Stomach (tissue), 19 donors: ENCODE measurements at places on chromosomes 5 and 9. TPM values are rescaled to one million over a fixed set of nuclear protein-coding genes. Genes with fewer than 3 reads are reported as not detected.

- DNase-seq: no peak
- no peaks in the 10 kb centered on the region for H3K36me3 ChIP-seq
- peaks cover 12% of the 10 kb centered on the region for H3K4me1 ChIP-seq
- no peak overlapping the region for H3K27ac ChIP-seq
Observed at GRCh38 chr9:995192-995591, 18.7 kb downstream of the DMRT3 start.

GRCh38 chr5:2715856-2716255 is 35.6 kb downstream of the IRX2 start:
- peaks cover 13% of the 10 kb centered on the region for H3K27me3 ChIP-seq
- H3K36me3 ChIP-seq: no peaks in the 10 kb centered on the region
- H3K27ac ChIP-seq: no peak overlapping the region
- no peaks in the 10 kb centered on the region for H3K4me1 ChIP-seq
- DNase-seq: no peak
- H3K4me3 ChIP-seq: no peak overlapping the region

DNA sequence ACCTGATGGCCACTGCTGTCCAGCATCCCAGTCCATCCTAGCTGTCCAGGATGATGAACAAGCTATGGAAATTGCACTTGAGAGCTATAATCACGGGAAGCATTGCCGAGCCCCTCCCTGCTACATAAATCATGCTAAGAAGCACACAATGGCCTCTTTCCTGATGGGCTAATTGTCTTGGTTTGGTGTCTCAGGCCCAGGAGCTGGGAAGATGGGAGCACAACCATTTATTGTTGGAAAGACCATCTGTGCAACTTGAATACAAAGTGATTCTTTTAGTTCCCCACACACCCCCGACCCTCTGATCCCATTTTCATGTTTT is 80.4 kb downstream of the RGS3 start:
- H3K27ac ChIP-seq: no peak overlapping the region
- H3K4me3 ChIP-seq: no peak overlapping the region
- peaks cover 11% of the 10 kb centered on the region for H3K36me3 ChIP-seq
- peaks cover 51% of the 10 kb centered on the region for H3K4me1 ChIP-seq
- no peak for DNase-seq
- no peaks in the 10 kb centered on the region for H3K27me3 ChIP-seq

DNA sequence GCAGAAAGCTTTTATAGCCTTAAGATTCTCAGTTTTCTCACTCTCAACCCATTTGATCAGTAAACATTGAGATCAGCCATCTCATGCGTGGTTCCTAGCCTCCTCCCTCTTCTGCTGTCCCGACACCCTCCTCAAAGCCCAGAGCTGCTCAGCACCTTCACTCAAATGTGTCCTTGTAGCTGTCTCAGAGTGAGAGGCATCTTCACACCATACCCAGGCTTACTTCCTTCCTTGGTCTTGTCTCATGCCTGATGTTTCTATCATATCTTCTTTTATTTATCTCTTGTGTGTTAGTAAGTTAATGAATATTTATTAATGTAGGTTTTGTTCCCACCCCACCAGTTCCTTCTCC is 72.4 kb upstream of the SNX2 start:
- H3K4me3 ChIP-seq: no peak overlapping the region
- no peak overlapping the region for H3K27ac ChIP-seq
- no peaks in the 10 kb centered on the region for H3K27me3 ChIP-seq
- no peaks in the 10 kb centered on the region for H3K4me1 ChIP-seq

GRCh38 chr9:33146298-33146697 is 20.8 kb downstream of the B4GALT1 start:
- H3K36me3 ChIP-seq: no peaks in the 10 kb centered on the region
- H3K4me1 ChIP-seq: peaks cover 96% of the 10 kb centered on the region
- DNase-seq: no peak
- no peaks in the 10 kb centered on the region for H3K27me3 ChIP-seq
- H3K4me3 ChIP-seq: no peak overlapping the region
- no peak overlapping the region for H3K27ac ChIP-seq

GRCh38 chr5:62698756-62699155 is 120.1 kb downstream of the LRRC70 start:
- H3K4me1 ChIP-seq: no peaks in the 10 kb centered on the region
- DNase-seq: no peak
- H3K27me3 ChIP-seq: no peaks in the 10 kb centered on the region
- no peak overlapping the region for H3K4me3 ChIP-seq

- no peak overlapping the region for H3K27ac ChIP-seq
- peaks cover 6% of the 10 kb centered on the region for H3K4me1 ChIP-seq
- no peaks in the 10 kb centered on the region for H3K36me3 ChIP-seq
- H3K4me3 ChIP-seq: no peak overlapping the region
- no peak for DNase-seq
Observed at GRCh38 chr5:107501965-107502675, 168.6 kb downstream of the EFNA5 start.

GRCh38 chr9:121328476-121328875 is 41.6 kb downstream of the STOM start:
- no peaks in the 10 kb centered on the region for H3K27me3 ChIP-seq
- no peak for DNase-seq
- H3K36me3 ChIP-seq: peaks cover 100% of the 10 kb centered on the region
- peak overlapping the region; percentile 86 for H3K27ac ChIP-seq
- peaks cover 38% of the 10 kb centered on the region for H3K4me1 ChIP-seq

GRCh38 chr5:111236995-111237394 is 12.8 kb downstream of the CAMK4 start:
- H3K4me3 ChIP-seq: no peak overlapping the region
- H3K27me3 ChIP-seq: no peaks in the 10 kb centered on the region
- H3K36me3 ChIP-seq: no peaks in the 10 kb centered on the region
- H3K27ac ChIP-seq: no peak overlapping the region
- no peaks in the 10 kb centered on the region for H3K4me1 ChIP-seq

DNA sequence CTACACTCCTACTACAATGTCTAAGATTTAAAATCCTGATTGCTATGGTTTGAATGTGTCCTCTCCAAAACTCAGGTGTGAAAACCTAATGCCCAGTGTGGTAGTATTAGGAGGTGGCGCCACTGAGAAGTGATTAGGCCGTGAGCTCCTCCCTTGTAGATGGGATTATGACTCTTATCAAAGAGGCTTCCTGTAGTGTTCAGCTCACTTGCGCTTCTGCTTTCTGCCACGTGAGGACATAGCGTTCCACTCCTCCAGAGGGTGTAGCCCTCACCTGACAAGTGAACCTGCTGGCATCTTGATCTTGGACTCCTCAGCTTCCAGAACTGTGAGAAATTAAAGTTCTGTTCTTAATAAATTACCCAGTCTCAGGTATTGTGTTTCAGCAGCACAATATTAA is 33.0 kb upstream of the WHRN start:
- no peaks in the 10 kb centered on the region for H3K27me3 ChIP-seq
- H3K4me3 ChIP-seq: no peak overlapping the region
- no peak overlapping the region for H3K27ac ChIP-seq

- no peaks in the 10 kb centered on the region for H3K27me3 ChIP-seq
- H3K27ac ChIP-seq: no peak overlapping the region
- no peaks in the 10 kb centered on the region for H3K36me3 ChIP-seq
- H3K4me1 ChIP-seq: no peaks in the 10 kb centered on the region
- no peak overlapping the region for H3K4me3 ChIP-seq
Observed at GRCh38 chr9:13860946-13861640, 452.8 kb downstream of the NFIB start.

DNA sequence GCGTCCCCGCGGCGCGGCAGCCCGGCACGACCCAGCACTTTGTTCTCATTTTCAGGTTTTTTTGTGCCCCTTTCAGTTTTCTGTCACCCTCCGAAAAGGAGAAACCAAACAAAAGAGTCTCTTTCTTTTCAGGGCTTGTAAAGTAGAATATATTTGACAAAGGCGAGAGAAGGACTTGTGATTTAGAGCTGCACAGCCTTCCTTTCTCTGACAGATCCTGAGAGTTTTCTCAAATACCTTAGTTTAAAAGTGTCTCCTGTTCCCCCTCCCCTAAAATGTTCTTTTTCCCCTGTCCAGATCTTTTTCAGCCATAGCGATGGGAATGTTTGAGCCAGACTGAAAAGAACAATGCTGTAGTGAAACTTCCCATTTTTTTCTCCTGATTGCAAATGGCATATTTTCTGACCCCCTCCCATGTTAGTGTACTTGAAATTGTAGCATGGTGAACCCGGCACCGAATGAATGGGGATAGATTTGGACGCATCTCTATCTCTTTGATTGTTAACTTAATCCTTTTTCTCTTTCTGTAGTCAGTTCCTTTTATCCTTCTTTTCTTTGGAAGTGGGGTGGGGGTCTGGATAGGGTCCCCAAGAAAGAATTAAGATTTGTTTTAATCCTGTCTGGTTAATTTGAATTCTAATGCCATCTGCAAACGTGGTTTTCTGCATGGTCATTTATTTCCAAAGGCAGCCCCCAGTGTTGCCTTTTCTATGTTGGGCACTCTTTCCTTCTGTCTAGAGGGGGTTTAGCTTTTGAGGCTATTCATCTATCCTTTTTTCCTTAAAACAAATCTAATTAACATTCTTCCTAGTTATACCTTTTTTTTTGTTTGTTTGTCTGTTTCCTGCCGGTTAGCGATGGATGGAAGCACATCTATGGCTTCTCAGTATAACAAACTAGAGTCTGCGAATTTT is 2.2 kb downstream of the ZSWIM6 start:
- no peaks in the 10 kb centered on the region for H3K36me3 ChIP-seq
- peaks cover 47% of the 10 kb centered on the region for H3K4me1 ChIP-seq
- H3K27ac ChIP-seq: peak overlapping the region; percentile 91
- no peaks in the 10 kb centered on the region for H3K27me3 ChIP-seq

- H3K27ac ChIP-seq: no peak overlapping the region
- H3K36me3 ChIP-seq: peaks cover 57% of the 10 kb centered on the region
- H3K4me3 ChIP-seq: no peak overlapping the region
Observed at GRCh38 chr5:141641634-141642267, 5.0 kb downstream of the RELL2 start.

GRCh38 chr9:13429301-13430190 is 150.1 kb upstream of the MPDZ start:
- H3K4me3 ChIP-seq: no peak overlapping the region
- peaks cover 3% of the 10 kb centered on the region for H3K4me1 ChIP-seq

- H3K36me3 ChIP-seq: no peaks in the 10 kb centered on the region
- no peak overlapping the region for H3K4me3 ChIP-seq
- H3K4me1 ChIP-seq: no peaks in the 10 kb centered on the region
- H3K27ac ChIP-seq: no peak overlapping the region
Observed at GRCh38 chr5:97009212-97009898, 73.5 kb downstream of the LNPEP start.

- no peak for DNase-seq
- H3K27ac ChIP-seq: no peak overlapping the region
- H3K4me1 ChIP-seq: no peaks in the 10 kb centered on the region
- peaks cover 10% of the 10 kb centered on the region for H3K27me3 ChIP-seq
- no peaks in the 10 kb centered on the region for H3K36me3 ChIP-seq
Observed at GRCh38 chr5:157197086-157197485, 16.4 kb downstream of the ITK start.

- no peaks in the 10 kb centered on the region for H3K4me1 ChIP-seq
- H3K27ac ChIP-seq: no peak overlapping the region
- H3K4me3 ChIP-seq: no peak overlapping the region
Observed at GRCh38 chr9:116493183-116493860, 193.8 kb upstream of the TRIM32 start.

DNA sequence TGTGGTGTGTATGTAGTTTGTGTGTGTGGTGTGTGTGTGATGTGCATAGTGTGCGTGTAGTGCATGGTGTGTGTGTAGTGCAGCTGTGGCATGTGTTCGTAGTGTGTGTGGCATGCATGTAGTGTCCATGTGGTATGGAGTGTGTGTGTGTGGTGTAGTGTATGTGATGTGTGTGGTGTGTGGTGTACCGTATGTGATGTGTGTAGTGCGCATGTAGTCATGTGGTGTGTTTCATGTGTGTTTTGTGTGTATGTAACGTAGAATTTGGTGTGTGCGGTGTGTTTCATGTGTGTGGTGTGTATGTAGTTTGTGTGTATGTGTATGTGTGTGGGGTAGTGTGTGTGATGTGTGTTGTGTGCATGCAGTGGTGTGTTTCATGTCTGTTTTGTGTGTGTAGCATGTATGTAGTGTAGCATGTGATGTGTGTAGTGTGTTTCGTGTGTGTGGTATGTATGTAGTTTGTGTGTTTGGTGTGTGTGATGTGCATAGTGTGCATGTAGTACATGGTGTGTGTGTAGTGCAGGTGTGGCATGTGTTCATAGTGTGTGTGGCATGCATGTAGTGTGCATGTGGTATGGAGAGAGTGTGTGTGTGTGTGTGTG is 40.7 kb downstream of the SYK start:
- H3K27me3 ChIP-seq: no peaks in the 10 kb centered on the region
- H3K4me3 ChIP-seq: no peak overlapping the region
- H3K36me3 ChIP-seq: peaks cover 8% of the 10 kb centered on the region
- no peak for DNase-seq

DNA sequence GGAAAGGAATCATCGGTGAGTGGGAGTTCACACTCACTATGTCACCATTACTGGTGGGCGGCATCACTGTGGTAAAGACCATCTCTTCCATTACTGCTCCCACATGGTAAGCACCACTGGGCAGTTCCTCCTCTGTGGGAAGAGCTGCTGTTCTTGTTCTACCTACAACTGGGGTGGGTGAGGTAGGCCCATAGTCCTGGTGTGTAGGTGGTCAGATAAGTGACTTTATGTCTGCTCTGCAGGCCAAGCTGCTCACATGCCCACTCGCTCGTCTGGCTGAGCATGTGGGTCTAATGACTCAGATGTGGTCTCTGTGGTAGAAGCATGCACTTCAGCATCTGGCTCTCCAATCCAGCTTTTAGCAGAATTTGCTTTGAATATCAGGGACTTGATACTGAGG is 82.9 kb downstream of the TMEM215 start:
- no peak for DNase-seq
- no peak overlapping the region for H3K27ac ChIP-seq
- no peak overlapping the region for H3K4me3 ChIP-seq

GRCh38 chr9:20551835-20552234 is 70.5 kb downstream of the MLLT3 start:
- no peaks in the 10 kb centered on the region for H3K27me3 ChIP-seq
- H3K27ac ChIP-seq: no peak overlapping the region
- peaks cover 53% of the 10 kb centered on the region for H3K4me1 ChIP-seq
- H3K36me3 ChIP-seq: no peaks in the 10 kb centered on the region
- DNase-seq: no peak

DNA sequence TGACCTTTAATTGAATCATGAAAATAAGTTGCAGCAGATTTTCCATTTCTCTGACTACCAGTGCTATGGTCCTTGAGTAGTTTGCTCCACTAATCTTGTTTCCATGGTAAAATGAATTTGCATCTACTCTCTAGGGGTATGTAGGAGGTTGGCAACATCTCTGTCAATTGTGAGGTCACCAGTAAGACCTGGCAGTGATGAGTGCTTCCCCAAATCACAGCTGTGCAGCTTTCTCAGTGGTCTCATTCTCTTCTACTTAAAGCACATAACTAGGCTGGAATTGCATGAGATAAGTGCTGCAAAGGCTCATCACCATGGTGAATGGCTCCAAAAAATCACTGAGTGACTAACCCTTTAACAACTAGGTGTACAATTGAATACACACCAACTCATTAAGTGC is 36.3 kb downstream of the ADAMTS19 start:
- H3K27ac ChIP-seq: no peak overlapping the region
- H3K36me3 ChIP-seq: no peaks in the 10 kb centered on the region
- no peak for DNase-seq
- no peak overlapping the region for H3K4me3 ChIP-seq
- H3K4me1 ChIP-seq: no peaks in the 10 kb centered on the region
- H3K27me3 ChIP-seq: no peaks in the 10 kb centered on the region

The SLC6A7 gene
- polyA plus RNA-seq: not detected

The HTR1A gene
- not detected for polyA plus RNA-seq

The CPLANE1 gene
- polyA plus RNA-seq: 2.6 TPM

The PRDM9 gene
- polyA plus RNA-seq: not detected

The GDNF gene
- 0.93 TPM for polyA plus RNA-seq

The SLC6A18 gene
- polyA plus RNA-seq: not detected

The KIF20A gene
- 7.3 TPM for polyA plus RNA-seq

The BTNL9 gene
- 8.7 TPM for polyA plus RNA-seq

The ASS1 gene
- 147 TPM for polyA plus RNA-seq

The PFN3 gene
- polyA plus RNA-seq: not detected

The SOHLH1 gene
- polyA plus RNA-seq: not detected
